ENCODE measurements at places on chromosomes 1 and 21.

- no peak for DNase-seq
Observed at GRCh38 chr21:34524646-34525601, 12.9 kb upstream of the KCNE1 start.

GRCh38 chr21:39046236-39046916 lies 136.9 kb downstream of the PSMG1 start:
- no peak for DNase-seq

DNA sequence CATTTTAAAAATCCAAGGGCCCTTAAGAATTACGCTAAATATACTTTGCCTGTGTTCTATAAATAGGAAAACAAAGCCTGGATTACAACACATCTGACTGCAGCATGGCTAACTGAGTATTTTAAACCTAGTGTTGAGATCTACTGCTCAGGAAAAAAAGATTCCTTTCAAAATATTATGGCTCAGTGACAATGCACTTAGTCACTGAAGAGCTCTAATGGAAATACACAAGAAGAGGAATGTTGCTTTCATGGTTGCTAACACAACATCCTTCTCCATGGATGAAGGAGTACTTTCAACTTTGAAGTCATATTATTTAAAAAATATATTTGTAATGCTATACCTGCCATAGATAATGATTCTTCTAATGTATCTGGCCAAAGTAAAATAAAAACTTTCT lies 248.3 kb upstream of the NEGR1 start:
- no peak for DNase-seq

GRCh38 chr1:218429301-218429700 lies 84.2 kb downstream of the TGFB2 start:
- DNase-seq: no peak

- DNase-seq: no peak
Observed at GRCh38 chr1:230827801-230828200, 40.5 kb downstream of the C1orf198 start.

DNA sequence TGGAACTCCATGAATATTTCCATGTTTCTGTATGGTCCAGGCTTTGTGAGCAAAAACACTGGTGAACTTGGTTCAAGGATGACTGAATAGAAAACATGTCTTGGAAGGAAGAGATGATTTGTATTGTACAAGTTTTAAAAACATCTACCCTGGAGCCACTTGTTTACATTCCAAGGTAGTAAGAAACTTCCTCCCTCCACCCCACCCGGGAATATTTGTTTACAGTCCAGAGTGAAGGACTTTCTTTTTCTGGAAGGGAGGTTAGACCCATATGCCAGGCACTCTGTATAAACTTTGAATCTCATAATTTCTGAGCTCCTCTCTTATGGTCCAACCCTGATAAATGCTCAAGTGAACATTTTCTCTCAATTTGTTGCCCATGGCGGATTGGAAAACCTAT lies 323.3 kb upstream of the LYPLAL1 start:
- DNase-seq: no peak

GRCh38 chr1:63575340-63575826 lies 17.8 kb upstream of the PGM1 start:
- DNase-seq: peak; percentile 41

DNA sequence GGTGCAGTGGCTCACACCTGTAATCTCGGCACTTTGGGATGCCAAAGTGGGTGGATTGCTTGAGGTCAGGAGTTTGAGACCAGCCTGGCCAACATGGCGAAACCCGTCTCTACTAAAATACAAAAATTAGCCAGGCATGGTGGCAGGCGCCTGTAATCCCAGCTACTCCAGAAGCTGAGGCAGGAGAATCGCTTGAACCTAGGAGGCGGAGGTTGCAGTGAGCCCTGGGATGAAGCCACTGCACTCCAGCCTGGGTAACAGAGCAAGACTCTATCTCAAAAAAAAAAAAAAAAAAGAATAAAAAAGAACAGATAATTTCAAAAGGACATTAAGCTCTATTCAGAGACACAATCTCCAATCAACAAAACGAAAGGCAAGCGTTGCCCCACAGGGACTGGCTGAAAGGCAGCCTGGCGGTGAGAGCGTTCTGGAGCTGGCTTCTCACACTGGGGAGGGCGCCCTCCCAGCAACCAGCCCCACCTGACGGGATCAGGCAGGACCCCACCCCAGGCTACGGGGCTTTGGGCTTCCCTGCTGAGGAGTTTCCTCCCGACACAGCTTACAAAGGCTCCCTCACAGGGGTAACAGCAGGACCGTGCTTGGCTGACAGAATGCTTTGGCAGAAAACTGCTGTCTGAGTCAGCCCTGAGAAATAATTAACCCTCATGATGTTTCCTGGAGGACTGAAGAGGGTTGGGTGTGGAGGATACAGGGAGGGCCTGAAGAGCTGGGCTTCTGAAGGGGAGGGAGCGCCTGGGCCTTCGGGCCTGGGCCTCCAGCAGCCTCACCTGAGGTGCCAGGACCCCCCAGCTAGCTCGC lies 31.1 kb upstream of the SRP9 start:
- no peak for DNase-seq

- DNase-seq: no peak
Observed at GRCh38 chr1:117250061-117250606, 39.4 kb upstream of the VTCN1 start.

All from stimulated activated CD4-positive, alpha-beta T cell treated with anti-CD3 and anti-CD28 coated beads, Interleukin-12 subunit alpha, Interleukin-12 subunit beta, amount 100 ng/mL, for 48 hours (primary cell).